Hypothalamus (tissue), 51 donors: ENCODE measurements at places on chromosomes 16 and 17.

DNA sequence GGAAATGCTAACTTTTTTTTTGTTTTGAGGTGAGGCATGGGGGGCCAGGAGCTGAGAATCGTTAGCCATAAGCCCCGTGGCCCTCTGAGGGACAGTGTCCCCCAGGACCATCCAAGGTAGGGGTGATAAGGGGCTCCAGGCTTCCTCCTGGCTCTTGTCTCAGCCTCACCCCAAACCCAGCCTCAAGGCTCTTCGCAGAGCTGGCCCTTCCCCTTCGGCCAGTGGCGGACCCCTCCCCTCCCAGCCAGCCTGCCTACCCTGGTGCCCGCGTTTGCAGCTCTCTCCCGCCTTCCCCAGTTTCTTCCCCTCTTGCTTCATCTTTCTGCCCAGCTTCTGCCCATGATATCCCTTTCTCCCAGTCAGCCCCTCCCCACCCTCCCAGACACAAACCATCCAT is 22.7 kb upstream of the ATP2A3 start:
- DNase-seq = no peak

DNA sequence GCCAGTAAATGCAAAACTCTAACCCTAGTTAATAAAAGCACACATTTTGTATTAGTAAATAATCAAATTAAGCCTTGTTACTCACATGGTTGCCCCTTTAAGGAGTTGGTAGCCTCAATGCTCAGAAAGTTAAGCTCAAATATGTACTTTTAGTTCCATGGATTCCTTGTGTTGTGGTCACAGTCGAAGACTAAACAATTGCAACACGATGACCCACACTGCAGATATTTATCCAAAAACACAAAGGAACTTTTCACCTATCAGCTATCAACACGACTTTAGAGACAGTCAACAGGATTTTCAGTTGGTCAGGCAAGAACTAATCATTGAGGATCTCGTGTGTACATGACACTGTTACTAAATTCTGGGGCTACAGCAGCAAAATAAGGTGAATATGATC is 47.4 kb upstream of the NUDT7 start:
- DNase-seq = no peak

- no peak for DNase-seq
Measured at GRCh38 chr17:18990331-18990730, 14.2 kb downstream of the FAM83G start.

DNA sequence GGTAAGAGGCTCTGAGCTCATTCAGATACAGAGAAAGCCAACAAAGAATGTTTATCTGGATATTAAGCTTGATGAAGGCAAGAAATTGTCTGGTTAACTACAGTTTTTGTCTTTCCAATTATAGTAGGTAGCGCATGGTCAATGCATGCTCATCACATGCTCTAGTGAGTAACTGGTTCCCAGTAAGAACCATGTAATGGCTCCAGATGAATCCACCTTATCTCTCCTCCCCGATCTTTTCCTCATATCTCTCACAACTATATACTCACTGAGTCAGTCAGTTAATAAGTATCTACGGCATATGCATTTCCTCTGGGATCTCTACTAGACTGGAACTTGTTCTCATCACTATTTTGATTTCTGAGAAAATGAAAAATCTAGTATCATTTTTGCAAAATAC is 340.7 kb upstream of the DYNLRB2 start:
- no peak for DNase-seq

GRCh38 chr17:72397687-72398086 is 276.9 kb downstream of the SOX9 start:
- DNase-seq = no peak

- no peak for DNase-seq
Measured at GRCh38 chr16:49890876-49891275, 35.0 kb upstream of the ZNF423 start.

- DNase-seq = no peak
Measured at GRCh38 chr16:22316411-22316811, 19.2 kb downstream of the POLR3E start.

DNA sequence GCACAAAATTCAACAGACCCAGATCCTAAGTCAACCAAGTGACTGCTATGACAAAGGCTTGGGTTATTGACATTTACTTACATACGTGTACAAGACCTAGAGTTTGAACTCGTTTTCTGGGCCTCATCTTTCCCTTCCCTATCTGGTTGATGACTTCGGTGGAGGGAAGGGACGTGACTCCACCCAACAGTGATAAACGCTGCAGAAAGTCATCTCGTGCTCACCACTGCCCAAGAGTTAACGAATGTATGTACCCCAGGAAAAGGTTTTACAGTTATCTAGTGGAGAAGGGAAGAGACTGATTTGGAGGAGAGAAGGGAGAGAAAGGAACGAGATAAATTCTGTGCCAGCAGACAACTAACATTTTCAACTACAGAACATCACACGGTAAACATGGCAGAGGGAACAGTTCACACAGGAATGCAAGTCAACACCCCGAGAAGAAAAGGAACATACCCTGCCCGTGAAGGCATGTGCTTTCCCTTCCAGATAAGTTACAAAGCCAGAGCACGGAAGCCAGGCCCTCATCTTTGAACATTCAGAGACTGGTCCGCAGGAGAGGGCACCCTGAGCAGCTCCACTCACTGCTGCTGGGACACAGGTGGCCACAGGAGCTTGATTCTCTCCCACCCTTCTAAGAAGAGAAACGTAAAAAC is 13.9 kb upstream of the CYTH1 start:
- DNase-seq = no peak

DNA sequence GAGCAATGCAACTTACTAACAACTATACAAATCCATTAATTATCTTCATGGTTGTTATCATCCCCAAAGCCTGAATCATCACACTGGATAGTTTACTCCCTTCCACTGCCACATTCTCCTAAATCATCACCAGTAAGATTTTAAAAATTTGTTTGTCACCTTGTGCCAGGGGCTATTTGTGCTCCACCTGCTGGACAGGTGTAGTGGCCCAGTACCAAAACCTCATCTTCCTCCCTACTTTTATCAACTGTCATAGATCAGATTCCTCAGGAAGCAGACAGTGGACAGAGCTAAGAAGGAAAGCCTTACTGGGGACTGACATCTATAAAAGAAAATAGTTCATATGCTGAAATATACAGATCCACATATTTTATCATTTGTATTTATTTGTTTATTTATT is 280.4 kb downstream of the CDH11 start:
- no peak for DNase-seq

DNA sequence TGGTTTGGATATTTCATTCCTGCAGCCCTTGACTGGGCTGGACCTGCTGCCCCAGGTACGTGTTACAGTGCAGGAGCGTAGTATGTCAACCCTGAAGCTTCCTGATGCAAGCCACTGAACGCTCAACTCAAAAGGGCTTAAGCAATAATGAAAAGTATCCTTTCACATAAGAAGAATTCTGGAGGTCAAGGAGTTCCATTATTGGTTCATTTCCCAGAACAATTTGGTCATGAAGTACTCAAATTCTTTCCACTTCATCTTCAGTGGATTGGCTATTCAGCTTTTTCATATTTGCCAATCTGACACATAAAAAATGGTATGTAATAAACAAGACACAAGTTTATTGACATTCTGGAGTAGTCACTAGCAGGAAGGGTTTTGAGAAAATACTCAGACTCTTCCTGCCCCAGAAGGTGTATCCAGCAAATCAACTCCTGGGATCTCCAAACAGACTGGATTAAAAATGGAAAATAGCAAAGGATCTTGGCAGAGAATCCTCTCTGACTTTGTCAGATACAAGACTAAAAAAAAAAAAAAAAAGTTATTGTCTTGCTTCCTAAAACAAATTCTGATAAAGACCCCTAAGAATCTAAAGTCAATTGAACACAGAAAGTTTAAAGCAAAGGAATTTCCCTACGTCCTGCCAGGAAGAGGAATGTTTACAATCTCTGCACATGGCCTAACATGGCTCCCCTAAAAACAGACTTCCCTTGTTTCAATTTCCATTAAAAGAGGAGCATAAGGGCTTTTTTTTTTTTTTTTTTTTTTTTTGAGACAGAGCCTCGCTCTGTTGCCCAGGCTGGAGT is 37.5 kb upstream of the WSB1 start:
- DNase-seq = no peak

- no peak for DNase-seq
Measured at GRCh38 chr17:51730303-51731050, 428.0 kb downstream of the CA10 start.

DNA sequence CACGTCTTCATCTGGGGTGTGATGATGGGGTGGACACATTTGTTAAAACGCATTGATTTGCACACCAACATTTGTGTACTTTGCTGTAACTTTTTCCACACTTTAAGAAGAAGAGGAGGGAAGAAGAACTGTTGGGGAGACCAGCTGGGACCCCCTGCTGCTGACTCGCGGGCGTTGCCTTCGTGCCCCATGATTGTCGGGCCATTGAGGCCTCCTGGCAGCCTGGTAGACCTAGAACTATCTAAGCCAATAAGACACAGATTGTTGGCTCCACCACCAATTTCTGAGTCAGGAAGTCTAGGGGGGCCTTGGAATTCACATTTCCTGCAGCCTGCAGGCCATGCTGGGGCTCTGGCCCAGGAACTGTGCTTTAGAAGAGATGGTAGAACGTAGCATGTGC is 105.5 kb downstream of the TNFRSF13B start:
- no peak for DNase-seq

- no peak for DNase-seq
Measured at GRCh38 chr16:64172652-64173051, 949.2 kb downstream of the CDH11 start.

GRCh38 chr16:17474037-17474436 is 3.3 kb upstream of the XYLT1 start:
- no peak for DNase-seq

DNA sequence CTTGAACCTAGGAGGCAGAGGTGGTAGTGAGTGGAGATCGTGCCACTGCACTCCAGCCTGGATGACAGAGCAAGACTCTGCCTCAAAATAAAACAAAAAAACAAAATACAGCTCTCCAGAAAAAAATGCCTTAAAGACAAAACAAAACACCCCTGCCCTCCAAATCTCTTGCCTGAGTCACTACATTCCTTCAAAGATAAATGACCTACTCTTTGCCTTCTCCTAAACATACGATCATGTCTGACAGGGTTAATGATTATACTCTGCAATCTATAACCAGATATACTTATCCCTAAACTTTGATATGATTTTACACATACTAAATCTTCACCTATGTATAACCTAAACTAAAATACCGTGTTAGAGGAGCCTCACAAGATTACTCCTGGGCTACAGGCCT is 1.4 kb upstream of the SETD6 start:
- DNase-seq = no peak

DNA sequence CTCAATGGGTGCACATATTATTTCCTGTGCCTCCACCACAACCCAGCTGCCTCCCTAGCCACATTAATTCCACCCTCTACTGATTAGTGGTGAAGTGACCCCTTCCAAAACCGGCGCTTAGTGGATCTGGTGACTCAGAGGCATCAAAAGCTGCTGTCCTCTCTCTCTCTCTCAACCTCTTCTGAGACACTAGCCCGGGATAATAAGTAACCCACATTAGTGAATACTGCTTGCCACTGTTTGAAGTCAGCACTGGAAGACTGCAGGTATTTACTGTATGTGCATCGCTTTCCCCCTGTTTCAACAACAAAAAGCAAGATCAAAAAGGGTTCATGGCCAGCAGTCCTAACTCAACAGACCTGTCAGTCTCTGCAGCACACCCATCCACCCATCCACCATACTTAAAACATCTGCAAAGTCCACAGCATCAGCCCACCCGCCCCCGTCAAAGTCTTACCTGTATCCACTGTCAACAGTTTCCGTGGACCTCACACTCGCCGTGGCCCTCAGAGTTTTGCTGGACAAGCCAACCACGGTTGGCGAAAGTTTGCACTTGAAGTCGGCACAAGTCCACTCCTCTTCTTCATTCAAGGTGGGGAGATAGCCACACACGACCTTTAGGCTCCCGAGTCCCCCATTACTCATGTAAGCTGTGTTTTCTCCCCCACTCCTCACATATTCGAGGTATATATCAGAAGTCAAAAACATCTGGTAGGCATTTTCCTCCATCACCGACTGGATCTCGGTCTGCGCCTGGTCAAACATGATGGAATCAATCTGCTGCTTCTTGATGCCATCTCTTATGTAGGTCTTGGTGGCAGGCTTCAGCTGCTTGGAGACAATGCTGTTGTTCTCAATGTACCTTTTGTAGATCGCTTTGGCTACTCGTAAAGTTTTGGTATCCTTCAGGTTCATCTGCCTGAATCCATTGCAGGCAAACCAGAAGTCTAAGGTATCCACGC is 3.8 kb downstream of the AXIN2 start:
- no peak for DNase-seq

DNA sequence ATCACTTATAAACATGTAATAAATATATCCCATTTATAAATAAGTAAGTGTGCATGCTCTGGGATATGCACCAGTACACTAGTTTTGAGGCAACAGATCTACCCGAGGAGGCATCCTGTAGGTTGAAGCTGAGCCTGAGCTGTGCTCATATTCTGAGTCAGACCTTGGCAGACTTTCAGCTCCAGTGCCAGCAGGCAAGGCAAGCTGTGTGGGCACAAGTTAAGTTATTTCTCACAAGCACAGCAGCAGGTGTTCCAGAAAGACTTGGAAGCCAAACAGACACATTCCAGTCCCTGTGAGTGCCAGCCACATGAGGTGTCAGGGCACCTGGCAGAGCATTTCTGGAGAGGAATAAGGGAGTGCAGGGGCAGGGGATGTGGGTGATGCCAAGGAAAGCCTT is 1.3 kb upstream of the CLEC19A start:
- no peak for DNase-seq

DNA sequence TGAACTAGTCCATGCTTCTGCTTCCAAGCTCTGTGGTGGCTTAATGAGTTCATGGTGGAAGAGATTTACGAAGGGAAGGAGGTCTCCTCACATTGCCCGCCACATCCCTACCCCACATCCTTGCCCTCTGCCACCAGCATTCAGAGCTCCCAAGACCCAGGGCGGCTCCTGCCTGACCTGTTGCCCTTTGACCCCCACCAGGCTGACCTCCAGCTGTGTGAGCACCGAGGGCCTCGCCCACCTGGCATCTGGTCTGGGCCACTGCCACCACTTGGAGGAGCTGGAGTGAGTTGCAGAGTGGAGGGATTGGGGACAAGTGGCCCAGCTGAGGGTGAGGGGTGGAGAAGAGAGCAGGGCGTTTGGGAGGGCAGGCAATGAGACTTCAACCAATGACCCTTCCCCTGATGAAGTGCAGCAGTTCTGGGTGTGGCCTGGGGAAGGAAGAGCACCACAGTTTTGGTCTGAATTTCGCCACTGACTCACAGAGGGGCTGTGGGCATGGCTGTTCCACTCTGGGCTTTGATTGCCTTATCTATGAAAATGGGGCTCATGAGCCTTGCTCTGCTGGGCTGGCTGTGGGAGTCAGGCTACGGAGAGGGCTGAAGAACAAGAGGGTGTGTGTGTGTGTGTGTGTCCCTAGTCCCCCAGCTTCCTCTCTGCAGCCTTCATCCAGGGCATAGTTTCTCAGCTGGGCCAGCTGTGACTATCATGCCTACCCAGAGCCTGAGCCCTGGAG is 22.6 kb upstream of the CPNE2 start:
- DNase-seq = no peak

- DNase-seq = no peak
Measured at GRCh38 chr17:39335704-39336223, 65.7 kb downstream of the FBXL20 start.

DNA sequence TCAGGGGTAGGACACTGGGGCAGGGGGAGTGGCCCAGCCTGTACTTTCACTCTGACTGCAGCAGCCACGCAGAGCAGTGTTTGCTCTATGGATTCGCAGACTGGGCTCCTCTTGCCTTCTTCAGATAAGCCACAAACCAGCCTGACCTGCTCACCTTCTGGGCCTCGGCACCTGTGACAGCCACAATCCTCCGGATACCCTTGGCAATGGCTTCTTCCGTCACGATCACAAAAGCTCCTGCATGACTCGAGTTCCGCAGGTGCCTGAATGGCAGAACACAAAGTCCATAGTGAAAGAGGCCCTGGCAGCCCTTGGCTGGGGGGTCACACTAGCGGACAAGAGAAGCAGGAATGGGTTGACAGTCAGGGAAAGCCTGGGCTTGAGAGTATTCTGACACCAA is 3.8 kb upstream of the EXOSC6 start:
- DNase-seq = no peak
